Brain pericyte (primary cell): ENCODE measurements at places on chromosomes 1 and 21.

GRCh38 chr21:39184050-39184980 lies 1.1 kb upstream of the PSMG1 start:
- DNase-seq: no peak

DNA sequence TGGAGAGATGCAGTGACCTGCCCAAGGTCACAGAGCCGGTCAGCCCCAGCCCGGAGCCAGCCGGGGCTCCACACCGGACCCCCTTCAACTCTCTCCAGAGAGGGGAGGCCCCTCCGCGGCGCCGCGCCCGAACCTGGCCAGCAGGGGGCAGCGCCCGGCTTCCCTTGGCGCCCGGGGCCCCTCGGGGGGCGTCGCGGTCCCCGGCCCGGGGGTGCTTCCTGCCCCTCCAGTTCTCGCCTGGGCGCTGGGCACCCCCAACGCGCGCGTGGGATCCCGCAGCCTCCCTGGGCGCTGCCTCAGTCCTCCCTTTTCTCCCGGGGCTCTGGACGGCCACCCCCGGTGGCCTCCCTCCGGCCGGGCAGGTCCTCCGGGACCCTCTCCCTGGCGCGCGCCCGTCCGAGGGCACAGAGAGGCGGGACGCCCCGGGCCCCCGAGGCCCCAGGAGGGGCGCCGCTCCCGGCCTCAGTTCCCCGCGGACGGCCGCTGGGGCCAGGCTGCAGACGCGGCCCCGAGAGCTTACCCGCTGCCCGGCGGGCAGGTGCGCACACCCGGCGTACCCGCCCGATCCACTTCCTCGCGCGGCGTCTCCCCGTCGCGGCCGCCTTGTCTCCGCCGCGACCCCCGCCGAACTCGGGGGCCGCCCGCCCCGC lies 406 bp downstream of the HTR1D start:
- DNase-seq: no peak

- no peak for DNase-seq
These were observed 16.3 kb upstream of the KPNA6 start for GRCh38 chr1:32091591-32091990.

GRCh38 chr1:115029526-115029925 lies at the start of gene TSHB:
TSS of gene TSHB (plus strand) at chr1:115029826. CDS start at chr1:115033363, 3,537 bp downstream.
- DNase-seq: no peak

- no peak for DNase-seq
These were observed 7.0 kb upstream of the KCNJ15 start for GRCh38 chr21:38249696-38250278.

- DNase-seq: no peak
These were observed 6.3 kb upstream of the CTTNBP2NL start for GRCh38 chr1:112389689-112390088.

- DNase-seq: no peak
These were observed 15.1 kb upstream of the KLF17 start for GRCh38 chr1:44103270-44104131.

DNA sequence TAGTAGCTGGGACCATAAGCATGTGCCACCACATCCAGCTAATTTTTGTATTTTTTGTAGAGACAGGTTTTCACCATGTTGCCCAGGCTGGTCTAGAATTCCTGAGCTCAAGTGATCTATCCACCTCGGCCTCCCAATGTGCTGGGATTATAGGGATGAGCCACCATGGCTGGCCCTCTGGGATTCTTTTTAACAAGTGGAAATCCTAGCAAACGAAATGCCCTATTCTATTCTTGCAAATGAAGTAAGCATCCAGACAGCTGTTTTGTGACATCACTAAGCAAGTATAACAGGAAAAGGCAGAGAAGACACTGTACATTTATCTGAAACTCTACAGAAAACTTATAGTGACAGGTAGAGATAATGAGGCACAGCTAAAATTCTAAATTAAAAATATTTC lies 86.4 kb downstream of the DDAH1 start:
- DNase-seq: no peak

- DNase-seq: no peak
These were observed 118.7 kb upstream of the RRP15 start for GRCh38 chr1:218166268-218166945.
